ENCODE measurements at places on chromosomes 5 and 9.

DNA sequence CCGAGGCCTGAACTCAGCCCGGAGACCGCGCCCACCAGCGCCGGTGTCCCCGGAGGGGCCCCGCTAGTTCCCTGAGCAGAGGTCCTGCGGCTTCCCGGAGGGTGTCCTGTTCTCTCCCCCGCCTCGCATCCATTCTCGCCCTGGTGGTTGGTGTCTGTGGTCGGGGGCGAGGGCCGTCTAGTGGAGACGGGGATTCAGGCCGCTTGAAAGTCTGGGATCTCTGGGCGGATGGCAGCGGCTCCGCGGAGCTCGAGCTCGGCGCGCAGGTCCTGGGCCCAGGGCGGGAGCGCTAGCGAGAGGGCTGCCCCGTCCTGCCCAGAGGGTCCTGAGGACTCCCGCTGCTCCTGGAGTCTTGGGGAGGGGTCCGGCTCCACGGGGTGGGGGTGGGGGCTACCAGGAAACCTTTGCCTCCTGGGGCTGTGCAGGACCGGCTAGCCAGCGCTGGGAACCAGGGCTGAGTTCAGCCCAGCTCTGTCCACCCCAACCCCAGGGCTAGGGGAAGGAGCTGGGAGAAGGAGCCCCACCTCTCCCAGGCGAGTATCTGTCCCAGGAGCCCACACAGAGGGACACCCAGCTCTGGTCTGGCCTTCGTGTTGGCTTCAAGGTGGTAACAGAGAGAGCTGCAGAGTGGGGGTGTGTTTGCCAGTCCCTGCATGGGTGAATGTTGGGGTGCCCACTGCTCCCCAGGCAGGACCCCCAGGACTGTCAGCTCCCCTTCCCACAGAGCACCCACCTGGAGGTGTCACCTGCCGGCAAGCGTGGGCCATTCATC is 4.0 kb downstream of the TOR4A start:
- no peak for DNase-seq

GRCh38 chr5:127942246-127943060 is 141.1 kb upstream of the SLC12A2 start:
- no peak for DNase-seq

DNA sequence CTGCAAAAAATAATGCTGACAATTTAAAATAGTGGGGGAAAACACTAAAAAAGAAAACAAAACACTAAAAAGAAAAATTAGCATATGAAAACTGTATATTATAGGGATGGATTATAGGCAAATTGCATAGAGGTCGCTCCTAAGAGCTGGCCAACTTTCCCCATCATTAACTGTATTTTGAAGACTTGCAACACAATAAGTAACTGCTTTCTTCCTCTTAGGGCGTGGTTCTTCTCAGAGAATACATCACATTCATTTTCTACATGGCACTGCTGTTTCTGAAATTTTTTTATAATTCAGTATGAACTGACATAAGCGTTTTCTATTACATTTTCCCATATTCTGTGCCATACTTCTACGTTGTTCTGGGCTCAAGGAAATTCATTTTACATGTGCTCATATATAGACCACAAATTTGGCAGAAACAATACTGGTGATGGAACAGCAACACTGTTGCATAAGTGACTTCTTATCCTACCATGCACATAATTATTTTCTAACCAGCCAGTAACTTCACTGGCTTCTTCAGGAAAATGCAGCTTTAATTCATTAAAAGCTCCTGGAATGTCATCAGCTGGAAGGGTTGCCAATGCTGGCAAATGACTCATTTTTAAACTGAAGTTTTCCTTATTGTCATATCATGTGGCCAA is 171.2 kb upstream of the DMAC1 start:
- DNase-seq, result no peak

DNA sequence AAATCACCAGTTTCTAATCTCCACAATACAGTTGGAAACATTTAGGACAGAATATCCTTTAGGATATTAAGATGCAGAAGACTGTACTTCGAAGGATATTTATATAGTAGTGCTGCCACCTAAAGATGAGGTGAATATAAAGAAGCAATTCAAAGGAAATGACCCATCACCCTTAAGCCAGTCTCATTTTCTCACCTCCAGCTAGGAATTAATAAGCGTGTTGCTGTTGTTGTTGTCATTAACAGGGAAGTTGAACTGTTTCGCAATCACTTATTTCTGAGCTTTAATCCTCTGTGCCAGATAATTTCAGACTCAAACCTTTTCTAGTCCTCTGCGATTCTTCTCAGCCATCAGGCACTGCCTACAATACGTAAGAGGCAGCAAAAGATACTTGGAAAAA is 7.8 kb upstream of the PURA start:
- no peak for DNase-seq

GRCh38 chr9:7671847-7672246 is 127.7 kb downstream of the DMAC1 start:
- DNase-seq, result no peak

- no peak for DNase-seq
Measured at GRCh38 chr5:154408811-154409210, 37.0 kb upstream of the SAP30L start.

All from stimulated activated CD4-positive, alpha-beta T cell treated with anti-CD3 and anti-CD28 coated beads, Interleukin-1b, Interleukin-23, amount 100 ng/mL, for 1 hour (primary cell).